Dermis blood vessel endothelial cell (primary cell): ENCODE measurements at places on chromosomes 7 and 10.

DNA sequence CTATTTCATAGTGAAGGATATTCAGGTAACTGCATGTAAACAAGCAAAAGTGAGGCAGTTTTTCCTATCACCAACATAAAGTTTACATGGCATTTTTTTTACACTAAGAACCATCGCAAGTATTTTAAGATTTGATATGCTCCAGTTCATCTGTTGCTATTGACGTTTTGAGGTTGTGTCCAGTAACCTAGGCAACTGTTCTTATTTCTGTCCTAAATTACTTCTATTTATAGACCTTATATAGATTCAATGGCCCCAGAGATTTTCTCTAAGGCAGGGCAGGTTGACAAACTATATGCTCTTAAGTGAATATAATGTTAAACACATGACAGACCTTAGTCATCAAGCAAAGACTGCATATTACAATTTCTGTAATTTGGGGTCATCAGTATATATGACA is 830.2 kb upstream of the LRRTM3 start:
- no peak for DNase-seq

DNA sequence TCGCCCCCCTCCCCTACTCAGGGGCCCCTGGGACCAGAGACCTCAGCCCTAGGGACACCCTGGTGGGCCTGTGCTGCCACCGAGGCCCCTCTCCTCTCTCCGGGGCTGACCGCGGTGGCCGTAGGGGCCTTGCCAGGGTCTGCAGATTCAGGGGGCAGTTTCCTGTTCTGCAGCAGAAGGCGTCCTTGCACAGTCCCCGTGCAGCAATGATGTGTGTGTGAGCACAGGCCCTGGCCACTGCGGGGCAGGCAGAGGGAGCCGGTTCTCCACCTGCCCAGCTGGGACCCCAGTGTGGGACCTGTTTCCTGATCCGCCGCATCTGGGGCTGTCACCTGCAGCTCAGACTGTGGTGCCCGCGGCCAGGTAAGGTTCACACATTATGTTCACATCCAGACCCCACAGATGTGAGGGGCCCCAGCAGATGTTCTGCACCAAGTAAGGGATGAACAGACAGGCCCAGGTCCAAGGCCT is 60.7 kb upstream of the DNAJB6 start:
- no peak for DNase-seq

DNA sequence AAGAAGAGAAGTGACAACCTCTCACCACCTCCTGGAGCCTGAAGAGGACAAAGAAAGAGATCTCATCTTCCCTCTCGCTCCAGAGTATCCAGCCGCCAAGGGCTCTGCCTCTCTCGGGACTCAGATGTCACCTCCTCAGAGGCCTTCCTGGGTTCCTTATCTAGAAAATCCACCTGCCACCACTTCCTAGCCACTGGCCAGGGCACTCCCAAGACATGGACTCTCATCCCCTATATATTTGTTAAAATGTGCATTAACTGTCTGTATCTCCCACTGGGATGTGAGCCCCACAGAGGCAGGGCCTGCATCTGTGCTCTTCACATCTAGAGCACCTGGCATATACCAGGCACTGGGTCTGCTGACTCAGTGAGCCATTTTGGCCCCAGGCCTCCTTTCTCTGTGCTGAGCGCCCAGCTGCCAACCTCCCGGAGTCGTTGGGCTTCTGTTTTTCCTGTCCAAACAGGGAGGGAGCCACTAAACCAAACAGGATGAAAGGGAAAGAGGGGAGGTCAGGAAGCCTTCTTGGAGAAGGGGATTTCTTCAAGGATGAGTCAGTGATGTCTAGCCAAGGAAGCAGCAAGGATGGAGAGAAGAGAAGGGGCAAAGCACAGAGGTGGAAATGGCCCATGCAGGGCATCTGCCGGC is 58.9 kb downstream of the KCNMA1 start:
- DNase-seq: peak; percentile 15

- no peak for DNase-seq
Measured at GRCh38 chr10:62643606-62644587, 160.6 kb upstream of the ADO start.

- no peak for DNase-seq
Measured at GRCh38 chr10:89937494-89937893, 236.1 kb downstream of the KIF20B start.

- peak; percentile 87 for DNase-seq
Measured at GRCh38 chr7:88664630-88665233, 94.8 kb upstream of the ZNF804B start.

GRCh38 chr10:91380873-91381256 is 29.3 kb upstream of the HECTD2 start:
- no peak for DNase-seq

GRCh38 chr7:42211938-42212337 is 25.1 kb downstream of the GLI3 start:
- DNase-seq: no peak

DNA sequence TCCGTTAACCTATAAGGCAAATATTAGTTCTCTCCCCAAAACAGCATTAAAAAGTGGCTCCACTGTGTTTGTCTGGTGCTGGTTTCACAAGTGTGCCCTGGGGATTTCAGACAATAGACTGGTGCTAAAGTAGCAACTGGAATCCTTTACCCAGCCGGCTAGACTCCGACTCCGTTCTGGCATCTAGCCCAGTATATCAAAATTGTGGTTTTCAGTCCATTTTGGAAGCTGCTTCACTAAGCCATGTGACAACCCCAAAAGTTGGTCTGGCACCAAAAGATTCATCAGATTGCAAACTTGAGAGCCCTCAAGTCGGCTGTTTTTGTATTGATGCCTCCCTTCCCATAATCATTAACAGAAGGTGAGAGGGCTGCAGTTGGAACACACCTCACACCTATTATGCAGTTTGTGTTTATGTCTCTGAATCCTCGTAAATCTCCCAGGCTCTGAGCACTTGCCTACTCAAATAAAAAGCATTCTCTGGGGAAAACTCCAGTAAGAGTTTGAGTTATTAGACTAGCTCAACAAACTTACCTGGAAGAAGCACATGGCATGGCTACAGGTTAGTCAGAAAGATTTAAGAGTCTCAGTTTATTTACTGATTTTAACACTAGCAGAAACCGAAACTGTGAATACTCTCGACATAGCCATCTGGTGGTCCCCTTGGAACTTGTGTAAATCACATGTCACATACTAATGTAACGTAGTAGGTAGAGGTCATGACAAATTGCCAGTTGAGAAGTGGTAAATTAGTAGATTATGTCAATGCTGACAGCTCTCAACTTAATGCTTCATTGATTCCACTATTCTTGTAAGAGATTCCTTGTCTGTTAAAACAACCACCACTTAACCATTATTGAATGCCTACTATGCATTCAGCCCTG is 14.8 kb upstream of the WNT16 start:
- DNase-seq: no peak

DNA sequence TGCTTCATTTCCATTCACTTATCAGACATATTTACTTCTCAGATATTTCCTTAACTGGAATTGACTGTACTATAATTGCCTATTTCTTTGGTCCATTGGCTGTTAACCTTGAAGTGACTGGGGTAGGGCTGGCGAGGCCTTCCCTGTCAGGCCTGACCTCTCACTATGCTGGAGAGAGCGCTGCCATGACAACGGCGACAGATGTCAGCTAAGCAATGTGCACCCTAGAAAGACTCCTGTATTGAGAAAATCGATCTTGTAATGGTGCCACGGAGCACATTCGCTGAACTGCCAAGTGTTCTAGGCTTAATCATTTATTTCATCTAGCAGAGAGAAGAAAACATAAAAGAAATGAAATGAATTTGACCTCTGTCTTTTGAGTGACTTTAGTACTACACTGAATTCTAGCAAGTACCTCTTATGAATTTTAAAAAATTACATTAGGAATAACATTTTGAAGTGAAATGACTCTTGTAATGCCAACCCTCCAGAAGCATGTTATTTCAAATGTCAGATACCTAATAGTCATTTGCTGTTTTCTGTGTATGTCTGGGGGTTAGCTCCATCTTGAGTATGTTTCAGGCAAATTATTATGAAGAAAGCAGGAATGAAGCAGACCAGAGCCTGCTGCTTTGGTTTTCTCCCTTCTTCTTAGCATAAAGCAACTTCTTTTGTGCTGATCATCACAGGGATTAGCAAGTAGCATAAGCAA is 148.0 kb downstream of the SNX10 start:
- no peak for DNase-seq

DNA sequence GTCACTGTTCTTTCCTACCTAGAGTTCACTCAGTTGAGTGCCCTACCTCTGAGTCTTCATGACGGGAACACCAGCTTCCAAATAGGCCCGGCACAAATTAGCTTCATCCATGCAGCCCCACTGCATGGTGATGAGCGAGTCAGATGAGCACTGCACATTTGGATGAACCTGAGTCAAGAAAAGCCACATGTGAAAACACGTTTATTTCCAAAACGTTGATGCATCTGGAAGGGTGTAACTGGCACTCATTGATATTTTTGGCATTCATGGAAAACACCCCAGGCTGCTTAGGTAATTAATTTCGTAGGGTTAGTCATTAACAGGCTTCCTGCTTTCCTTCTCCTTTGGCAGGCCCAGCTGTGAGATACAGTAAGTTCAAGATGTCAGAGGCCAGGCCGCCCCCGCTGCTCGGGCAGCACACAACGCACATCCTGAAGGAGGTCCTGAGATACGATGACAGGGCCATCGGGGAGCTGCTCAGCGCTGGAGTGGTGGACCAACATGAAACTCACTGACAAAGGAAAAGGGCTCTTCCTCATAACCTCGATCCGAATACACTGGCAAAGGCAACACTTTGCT is 725.2 kb downstream of the SUGCT start:
- DNase-seq: no peak

DNA sequence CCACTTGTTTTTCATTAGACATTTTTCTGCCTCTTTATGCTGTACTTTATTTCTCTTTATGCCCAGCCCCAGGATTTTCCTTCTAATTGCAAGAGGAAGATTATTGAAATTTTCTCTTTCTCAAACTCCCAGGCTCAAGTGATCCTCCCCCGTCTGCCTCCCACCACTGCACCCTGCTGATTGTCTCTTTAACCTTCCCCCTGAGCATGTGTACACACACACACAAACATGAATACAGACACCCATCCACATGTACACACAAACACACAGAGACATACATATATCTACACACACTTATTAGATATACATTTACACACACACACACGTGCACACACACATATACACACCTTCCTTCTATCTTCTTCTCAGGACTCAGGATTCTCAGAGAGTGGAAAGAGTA is 37.3 kb upstream of the MAP3K8 start:
- DNase-seq: no peak

DNA sequence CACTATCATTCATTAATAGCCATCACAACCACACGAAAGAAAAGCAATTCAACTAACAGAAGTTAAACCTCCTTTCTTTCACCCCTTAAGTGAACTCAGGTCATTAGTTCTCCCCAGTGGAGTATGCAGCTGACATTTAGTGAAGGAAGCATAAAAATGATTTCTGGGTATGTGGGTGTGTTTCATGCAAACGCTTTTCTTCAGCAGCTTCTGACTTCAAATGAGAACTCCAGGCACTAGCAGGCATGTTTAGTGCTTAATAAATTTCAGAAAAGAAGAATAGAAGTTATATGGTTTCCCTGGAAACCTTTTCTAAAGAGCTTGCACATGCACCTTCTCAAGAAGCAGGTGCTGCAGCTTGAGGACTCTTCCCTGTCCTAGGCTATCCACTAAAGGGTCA is 62.5 kb downstream of the PIK3CG start:
- no peak for DNase-seq

DNA sequence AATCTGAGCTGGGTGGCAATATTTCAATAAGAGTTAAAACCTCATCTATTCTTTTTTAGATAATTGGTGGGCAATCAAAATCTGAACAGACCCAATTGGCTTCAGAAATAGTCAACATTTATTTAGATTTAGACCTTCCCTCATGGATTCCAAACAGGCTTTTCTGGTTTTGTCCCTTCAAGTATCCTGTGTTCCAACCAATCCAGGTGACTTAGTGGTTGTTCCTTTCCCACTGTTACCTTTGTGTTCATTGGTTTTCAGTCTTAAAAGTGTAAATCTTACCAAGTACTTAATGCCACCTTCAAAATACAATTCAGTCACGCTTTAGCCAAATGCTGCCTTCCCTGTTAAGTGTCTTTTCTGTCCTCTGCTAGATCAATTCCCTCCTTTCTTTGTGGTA is 85.9 kb downstream of the AHR start:
- no peak for DNase-seq

- no peak for DNase-seq
Measured at GRCh38 chr10:101676565-101676964, 18.4 kb downstream of the FBXW4 start.

DNA sequence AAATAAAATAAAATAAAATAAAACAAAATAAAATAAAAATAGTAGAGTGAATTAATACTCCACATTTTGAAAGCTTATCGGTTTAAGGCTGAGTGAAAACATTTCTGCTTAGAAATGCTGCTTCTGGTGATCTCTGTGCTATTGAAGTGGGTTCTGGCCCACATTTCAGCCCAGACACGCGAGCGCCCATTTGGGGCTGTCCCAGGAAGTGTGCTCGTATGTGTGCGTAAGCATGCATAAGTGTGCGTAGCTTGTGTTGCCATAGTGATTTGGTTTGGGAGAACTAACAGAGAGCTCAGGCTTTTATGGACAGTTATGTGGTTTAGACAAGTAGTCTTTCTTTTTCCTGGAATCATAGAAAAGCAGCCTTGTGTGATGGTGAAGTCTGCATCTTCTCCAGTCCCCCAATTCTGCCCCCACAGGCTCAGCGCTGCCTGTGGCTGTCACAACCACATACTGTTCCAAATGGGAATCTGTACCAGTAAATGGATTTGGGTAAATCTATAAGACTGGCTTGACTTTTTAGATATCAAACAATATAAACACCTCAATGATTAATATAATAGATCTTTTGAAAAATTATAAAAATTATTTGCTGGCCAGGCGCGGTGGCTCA is 29.8 kb upstream of the PURB start:
- no peak for DNase-seq

GRCh38 chr10:117350909-117351308 is 24.3 kb downstream of the PDZD8 start:
- DNase-seq: no peak

DNA sequence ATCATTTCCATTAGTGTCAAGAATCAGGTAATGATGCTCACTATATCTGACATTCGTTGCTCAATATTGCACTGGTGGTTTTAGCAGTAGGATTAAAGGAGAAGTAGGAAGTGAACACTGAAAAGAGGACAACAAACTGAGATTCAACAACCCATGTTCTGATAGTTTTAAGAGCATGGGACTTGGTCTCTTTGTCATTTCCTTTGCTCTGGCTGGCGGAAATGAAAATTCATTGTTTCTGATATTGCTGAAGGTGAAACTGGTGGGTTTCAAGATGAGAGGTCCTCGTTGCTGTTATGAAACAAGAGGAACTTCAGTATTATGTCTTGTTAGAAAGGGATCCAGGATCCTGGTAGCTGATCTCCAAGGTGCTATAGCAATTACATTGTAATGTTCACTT is 129.0 kb downstream of the DNAH11 start:
- DNase-seq: no peak

DNA sequence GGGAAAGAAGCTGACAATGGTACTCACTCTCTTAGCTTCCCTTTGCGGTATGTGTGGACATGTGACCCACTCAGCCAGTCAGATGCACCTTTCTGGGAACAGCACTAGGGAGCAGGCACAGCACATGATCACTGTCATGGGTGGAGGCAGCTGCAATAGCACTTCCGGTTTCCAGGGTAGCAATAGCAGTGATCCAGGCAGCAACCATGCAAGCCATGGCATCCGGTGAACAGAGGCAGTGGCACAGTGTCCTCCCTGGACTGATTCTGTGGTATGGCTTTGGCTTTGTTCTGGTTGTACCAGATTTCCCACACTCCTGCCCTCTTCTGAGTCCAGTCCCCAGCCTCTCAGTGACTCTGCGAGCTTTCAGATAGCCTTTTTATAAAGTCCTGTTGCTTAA is 86.8 kb upstream of the NAMPT start:
- no peak for DNase-seq
